ENCODE measurements at places on chromosomes 6 and 20.

GRCh38 chr6:16953905-16954304 lies 147.9 kb upstream of the STMND1 start:
- DNase-seq: no peak

- DNase-seq: no peak
Measured at GRCh38 chr6:167574431-167575151, 249.7 kb downstream of the TTLL2 start.

DNA sequence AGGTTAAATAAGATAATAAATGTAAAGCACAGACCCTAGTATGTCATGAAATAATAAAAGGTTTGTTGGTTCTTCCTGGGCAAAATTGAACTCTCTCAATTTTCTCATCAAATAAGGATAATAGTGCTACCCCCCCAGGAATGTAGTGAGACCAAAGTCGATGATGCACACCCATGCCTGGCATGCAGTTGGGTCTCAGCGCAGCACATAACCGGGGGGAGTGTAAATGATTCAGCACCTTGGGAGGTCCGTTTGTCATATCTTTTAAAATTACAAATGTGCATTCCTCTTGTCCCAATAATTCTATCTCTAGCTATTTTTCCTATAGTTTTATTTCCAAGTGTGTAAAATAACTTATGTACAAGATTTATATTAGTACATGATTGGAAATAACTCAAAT lies 31.3 kb upstream of the CCDC167 start:
- DNase-seq: peak; percentile 43

- peak; percentile 59 for DNase-seq
Measured at GRCh38 chr6:28947831-28948270, 24.1 kb upstream of the TRIM27 start.

DNA sequence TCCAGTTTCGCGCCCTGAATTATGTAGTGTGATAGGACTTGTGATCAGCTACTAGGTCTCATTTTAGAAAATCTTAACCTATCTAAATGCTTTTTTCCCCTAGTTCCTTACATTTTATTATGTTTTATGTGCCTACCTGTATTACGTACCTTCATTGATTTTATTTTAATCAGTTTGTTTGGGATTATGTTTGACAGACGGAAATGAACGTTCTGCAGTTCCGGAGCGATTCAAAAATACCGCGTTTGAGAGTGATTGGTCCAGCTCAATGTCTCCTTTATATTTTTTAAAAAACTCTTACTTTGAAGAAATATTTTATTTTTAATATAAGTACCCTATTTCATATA lies 114.3 kb upstream of the BTN3A2 start:
- DNase-seq: peak; percentile 55

DNA sequence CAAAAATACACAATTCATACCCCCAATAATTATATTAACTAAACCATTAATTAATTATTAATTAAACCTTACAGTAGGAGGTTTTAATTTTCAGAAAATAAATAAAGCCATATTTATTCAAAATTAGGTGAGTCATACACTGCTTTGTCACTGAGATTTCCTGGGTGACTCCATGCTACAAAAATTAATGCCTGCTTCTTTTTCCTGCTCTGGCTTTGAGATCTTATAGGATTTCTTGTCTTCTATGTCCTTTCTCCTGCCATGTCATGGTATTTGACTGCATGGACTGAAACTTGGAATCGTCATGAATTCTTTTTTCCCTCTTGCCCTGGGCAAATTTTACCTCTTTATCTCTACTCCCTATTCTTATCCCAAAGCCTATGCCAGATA lies 133.2 kb downstream of the PHACTR1 start:
- no peak for DNase-seq

- no peak for DNase-seq
Measured at GRCh38 chr6:97687916-97688315, 404.9 kb upstream of the MMS22L start.

DNA sequence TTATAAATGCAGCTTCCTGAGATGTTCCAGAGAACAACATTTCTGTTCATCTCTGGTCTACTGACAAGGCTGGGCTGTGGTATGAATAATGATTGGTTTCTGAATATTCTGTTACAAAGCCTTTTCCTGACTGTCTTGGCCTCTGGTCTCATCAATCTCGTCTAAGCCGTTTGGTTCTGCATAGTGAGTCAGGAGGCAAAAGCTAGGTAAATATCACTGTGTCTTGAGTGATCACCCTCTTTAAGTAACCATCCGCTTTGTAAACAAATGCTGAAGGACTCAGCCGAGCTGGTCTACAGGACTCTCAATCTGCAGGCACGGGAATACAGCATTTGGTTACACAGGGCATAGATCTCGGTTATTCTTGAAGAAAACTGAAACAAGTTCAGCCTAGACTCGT lies 511.9 kb downstream of the KIF16B start:
- no peak for DNase-seq

DNA sequence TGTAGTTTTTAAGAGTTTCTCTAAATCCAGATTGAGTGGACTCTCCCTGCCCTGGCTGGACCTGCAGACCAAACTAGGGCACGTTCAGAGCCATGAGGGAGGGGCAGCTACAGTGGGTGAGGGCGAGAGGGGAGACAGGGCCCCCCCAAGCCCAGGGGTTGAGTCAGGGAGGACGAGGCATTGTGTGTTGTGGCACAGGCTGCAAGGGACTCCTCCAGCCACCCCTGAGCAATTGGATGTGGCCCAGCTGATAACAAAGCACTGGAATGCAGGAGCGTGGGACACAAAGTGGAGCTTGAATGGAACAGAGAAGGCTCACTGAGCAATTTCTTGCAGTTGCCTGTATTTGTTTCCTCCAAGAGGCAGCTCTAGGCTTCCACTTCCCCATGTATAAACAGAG lies 43.5 kb upstream of the MYL9 start:
- DNase-seq: no peak

- no peak for DNase-seq
Measured at GRCh38 chr6:119205911-119206618, 127.6 kb upstream of the FAM184A start.

GRCh38 chr6:36054956-36055355 lies 27.3 kb downstream of the MAPK14 start:
- DNase-seq: no peak

- DNase-seq: peak; percentile 69
Measured at GRCh38 chr6:135030532-135031178, 24.0 kb downstream of the HBS1L start.

GRCh38 chr20:33986560-33987216 lies 7.0 kb upstream of the RALY start:
- DNase-seq: no peak

- DNase-seq: peak; percentile 94
Measured at GRCh38 chr20:56433880-56434255, 21.8 kb downstream of the CASS4 start.

- DNase-seq: peak; percentile 31
Measured at GRCh38 chr6:112983713-112984261, 636.7 kb downstream of the RFPL4B start.

DNA sequence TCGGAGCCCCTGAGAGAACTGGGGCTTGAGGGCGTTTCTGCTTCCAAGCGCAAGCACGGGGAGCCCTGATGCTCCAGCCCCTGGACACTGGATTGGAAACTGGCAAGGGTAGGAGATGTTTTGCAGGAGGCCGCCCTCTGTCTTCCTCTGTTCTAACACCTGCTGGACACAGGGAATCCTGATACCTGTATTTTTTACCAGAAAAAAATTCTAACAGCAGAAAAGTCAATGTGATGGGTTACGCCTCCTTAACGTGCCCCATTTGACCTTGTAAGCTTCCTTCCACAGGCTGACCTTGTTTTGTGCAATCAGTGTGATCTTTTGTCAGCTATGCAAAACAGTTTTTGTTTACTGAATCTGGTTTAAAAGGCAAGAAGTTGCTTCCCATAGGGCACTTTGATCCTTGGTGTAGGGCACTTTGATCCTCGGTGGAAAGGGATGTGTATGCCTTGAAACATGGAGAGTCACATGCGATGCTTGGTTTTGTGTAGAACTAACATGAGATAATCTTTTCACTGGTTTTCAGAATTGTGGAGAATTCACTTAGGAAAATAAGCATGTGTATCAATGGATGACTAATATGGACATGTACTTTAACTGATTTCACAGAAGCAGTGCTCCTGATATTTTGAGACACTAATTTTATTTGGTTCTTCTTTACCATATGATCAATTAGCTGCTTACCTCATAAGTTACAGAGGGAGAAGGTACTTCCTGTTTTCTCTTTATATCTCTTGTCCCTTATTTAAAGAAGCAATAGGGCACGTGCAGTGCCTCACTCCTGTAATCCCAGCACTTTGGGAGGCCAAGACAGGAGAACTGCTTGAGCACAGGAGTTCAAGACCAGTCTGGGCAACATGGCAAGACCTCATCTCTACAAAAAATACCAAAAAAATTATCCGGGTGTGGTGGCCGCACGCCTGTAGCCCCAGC lies 59.9 kb upstream of the MAP3K4 start:
- DNase-seq: no peak

GRCh38 chr6:139762587-139763031 lies 388.2 kb upstream of the CITED2 start:
- peak; percentile 19 for DNase-seq

DNA sequence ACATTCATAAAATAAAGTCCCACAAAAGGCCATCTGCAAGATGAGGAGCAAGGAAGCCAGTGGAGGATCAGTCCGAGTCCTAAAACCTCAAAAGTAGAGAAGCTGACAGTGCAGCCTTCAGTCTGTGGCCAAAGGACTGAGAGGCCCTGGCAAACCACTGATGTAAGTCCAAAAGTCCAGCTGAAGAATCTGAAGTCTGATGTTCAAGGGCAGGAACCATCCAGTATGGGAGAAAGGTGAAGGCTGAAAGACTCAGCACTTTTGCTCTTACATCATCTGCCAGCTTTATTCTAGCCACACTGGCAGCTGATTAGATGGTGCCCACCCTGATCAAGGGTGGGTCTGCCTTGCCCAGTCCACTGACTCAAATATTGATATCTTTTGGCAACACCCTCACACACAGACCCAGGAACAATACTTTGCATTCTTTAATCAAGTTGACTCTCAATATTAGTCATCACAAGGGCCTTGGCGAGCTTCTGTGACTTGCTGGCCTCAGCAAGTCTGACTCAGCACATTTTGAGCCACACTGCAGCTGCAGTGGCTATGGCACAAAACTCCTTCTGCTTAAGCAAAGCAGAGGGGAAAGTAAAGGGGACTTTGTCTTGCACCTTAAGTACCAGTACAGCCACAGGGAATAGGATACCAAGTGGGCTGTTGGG lies 1370.3 kb upstream of the CITED2 start:
- peak; percentile 69 for DNase-seq

GRCh38 chr6:40331545-40331944 lies 255.6 kb downstream of the LRFN2 start:
- DNase-seq: no peak

Measured in IMR-90 (cell line).